ENCODE measurements at places on chromosomes 4 and X.
A peak's percentile ranks its signal among the peaks of the same experiment; 100 is the strongest.

- DNase-seq, result no peak
Measured at GRCh38 chr4:76504613-76505465, 69.8 kb downstream of the SHROOM3 start.

GRCh38 chr4:145931403-145931802 lies 7.2 kb downstream of the ZNF827 start:
- no peak for DNase-seq

GRCh38 chrX:145464650-145465049 lies 217.3 kb downstream of the SPANXN1 start:
- no peak for DNase-seq

DNA sequence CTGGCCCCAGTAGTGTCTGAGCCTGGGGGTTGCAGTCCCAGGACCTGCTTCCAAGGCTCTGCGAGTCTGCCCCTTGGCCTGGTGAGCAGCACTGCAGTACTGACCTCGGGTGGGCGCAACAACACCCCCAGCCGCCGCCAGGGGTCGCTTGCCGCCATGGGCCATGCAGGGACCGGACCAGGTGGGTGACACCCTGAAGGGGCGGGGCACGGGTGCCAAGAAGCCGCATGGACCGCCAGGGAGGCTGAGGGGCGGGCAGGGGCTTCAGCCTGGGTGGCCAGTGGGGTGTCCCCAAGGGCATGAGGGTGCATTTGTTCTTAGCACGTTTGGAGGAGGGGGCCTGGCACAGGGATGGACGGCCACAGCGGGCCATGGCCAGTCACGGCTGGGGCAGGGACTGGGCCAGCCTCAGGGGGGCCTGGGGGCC lies 25.0 kb downstream of the TACC3 start:
- peak; percentile 77 for DNase-seq

DNA sequence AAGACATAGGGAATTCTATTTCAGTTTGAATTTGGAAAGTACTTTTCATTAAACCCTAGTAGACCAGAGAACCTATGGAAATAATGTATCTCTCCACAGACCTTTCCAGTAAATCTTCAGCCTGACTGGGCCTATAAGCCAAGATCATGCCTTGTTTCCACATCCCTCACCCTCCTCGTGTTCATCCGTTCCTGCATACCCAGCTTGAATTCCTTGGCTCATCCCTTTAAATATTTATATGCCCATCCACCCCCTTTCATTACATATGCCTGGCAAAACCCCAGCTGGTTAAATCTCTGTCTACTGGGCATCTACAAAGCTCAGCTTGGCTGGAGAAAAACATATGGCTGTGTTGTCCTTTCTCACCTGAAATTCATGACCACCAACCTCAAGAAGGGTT lies 32.4 kb downstream of the SLC2A9 start:
- DNase-seq, result no peak

GRCh38 chrX:68808686-68809357 lies 20.0 kb upstream of the EFNB1 start:
- no peak for DNase-seq

DNA sequence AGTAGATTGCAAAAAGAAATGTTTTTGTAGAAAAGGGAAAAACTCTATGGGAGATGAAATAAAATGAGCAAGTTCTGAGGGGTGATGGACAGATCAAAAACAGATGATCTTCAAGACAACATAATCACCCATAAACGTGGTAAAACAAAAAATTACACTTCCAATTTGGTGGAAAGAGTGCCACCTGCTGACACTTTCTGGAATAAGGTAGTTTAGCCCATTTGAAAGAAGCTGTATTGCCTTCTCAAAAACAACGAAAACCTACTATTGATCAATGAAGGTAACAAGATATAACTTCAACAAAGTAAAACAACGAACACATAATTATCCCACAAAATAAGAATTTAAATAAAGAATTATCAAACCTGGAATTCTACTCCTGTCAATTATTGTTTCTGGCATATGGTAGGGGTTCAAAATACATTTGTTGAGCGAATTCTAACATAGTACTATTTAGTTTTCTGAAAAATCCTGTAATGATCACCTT lies 2.5 kb downstream of the COQ2 start:
- DNase-seq, result no peak

DNA sequence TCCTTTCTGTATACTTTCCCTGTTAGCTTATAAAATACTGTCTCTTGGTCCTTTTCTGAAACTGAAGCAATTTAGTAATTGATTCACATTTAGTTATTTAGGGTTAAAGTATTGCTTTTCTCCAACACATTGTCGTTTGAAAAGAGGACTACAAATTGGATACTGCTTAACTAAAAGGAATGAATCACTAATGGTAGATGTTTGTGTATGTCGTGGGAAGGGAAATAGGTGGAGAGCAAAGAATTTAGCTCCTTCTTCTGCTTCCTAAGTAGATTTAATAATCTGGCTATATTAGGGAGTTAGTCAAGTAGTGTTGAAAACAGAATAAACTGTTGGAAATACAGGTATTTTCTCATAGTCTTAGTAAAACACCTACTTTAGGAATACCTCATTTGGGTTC lies 27.9 kb downstream of the SLAIN2 start:
- no peak for DNase-seq
